ENCODE measurements at places on chromosomes 13 and 19. TPM values are rescaled to one million over a fixed set of nuclear protein-coding genes. Genes with fewer than 3 reads are reported as not detected.

- no peak for DNase-seq
These were observed 550 bp downstream of the ZNF383 start for GRCh38 chr19:37218592-37218935.

DNA sequence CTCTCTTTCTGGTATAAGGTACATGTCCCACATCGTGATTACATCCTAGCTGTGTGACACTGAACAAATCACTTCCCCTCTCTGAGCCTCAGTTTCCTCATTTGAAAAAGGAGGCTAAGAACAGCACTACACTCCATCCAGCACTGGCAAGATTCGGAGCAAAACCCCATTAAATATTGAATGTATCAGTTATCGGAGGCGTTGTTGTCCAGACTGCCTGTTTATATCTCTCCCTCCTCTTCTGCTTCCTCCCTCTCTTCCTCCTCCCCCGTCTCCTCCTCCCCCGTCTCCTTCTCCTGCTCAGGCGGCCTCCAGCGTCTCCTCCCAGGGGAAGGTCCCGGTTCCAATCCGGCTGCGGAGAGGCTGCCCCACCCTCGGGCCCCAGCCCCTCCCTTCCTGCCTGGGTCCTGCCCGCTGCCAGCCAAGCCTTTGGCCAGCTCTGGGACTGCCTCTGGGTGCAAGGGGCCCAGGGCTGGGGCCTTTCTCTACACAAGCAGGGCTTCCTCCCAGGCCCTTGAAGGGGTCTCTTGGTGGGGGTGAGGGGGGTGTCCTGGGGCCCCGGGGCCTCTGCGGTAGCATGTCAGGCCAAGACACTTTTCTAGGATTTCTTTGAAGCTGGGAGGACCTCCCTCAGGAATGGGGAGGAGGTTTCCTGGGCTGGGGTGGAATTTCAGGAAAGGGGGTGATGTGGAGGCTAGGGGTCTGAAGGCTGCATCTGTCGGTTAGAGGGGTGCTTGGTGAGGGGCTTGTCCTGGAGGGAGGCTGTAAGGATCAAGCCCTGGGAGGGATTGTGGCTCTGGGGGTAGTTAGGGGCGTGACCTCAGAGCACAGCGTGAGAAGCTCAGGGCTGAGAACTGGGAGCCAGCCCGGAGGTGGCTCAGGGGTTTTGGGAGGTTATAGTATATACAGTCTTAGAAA is 1.9 kb downstream of the RRAS start:
- DNase-seq = peak; percentile 93

CYP2A7 gene
- not detected for total RNA-seq

SULT2A1 gene
- not detected for total RNA-seq

GRCh38 chr13:111283457-111283856 is 37.0 kb upstream of the TEX29 start:
- DNase-seq = no peak

DNA sequence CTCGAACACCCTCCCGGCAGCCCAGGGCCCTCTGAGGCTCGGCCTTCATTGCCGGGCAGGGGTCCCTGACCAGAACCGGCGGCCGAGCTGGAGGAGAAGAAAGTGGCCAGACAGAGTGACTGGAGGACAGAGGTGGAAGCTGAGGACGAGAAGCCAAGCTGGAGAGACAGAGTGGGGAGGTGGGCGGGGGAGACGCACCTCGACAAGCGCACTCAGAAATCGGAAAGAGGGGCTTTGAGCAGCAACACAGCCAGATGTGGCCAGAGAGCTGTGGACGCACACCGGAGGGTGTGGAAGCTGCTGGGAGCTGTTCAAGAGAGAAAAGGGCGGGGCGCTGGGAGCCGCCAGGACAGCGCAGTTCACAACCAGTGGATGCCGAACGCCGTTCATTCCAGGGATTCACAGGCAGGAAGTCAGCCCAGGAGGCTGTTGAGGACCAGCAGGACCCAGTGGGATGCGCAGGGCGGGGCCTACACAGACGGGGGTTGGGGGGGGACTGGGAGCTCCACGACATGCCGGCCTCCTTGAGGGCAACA is 28.2 kb upstream of the C13orf46 start:
- DNase-seq = no peak

GRCh38 chr19:48418317-48419064 is 25.0 kb downstream of the GRIN2D start:
- DNase-seq = no peak

ZNF99 gene
- total RNA-seq = 0.11 TPM

GRCh38 chr19:49767381-49767780 is 580 bp downstream of the AP2A1 start:
- DNase-seq = no peak

GRCh38 chr19:14325863-14326262 is 55.4 kb upstream of the ADGRE5 start:
- no peak for DNase-seq

GRCh38 chr13:74243637-74244526 is 109.7 kb upstream of the KLF12 start:
- DNase-seq = no peak

ZNF112 gene
- total RNA-seq = 3.8 TPM
